GM12865 (cell line): ENCODE measurements at places on chromosomes 7 and 10.

DNA sequence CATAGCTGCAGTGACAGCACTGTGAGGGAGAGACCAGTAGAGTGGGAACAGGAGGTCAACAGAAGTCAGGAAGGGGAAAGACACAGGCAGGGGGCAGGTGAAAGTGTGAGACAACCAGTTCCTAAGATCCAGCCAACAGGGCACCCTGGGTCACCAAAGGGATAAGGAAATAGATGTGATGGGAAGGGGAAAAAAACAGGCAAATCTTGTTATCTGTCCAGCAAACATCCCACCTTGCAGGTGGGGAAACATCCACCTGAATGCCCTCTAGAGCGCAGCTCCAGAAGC lies 42.5 kb downstream of the DPCD start:
- no peak for DNase-seq

DNA sequence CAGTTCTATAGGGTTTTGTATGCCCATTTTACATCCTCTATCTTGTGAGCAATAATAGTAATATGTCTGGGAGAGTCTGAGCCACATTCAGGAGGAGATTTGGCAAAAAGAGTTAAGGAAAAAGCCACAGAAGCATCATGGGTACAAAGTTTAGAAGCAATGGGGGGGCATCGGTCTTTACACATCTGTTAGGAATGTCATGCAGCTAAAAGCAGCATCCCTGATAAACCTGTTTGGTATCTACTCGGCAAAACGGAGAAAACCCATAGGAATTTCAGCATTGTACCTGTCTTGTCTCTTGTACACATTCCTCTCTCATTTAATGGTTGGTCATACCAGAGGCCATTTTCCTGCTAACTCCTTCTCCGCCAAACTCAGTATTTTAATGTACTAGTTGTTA lies 12.5 kb upstream of the HERPUD2 start:
- DNase-seq, result no peak

- peak; percentile 81 for DNase-seq
These were observed 41.4 kb upstream of the IKZF1 start for GRCh38 chr7:50262916-50263690.

GRCh38 chr10:28508304-28508925 lies 24.5 kb upstream of the WAC start:
- DNase-seq, result no peak

DNA sequence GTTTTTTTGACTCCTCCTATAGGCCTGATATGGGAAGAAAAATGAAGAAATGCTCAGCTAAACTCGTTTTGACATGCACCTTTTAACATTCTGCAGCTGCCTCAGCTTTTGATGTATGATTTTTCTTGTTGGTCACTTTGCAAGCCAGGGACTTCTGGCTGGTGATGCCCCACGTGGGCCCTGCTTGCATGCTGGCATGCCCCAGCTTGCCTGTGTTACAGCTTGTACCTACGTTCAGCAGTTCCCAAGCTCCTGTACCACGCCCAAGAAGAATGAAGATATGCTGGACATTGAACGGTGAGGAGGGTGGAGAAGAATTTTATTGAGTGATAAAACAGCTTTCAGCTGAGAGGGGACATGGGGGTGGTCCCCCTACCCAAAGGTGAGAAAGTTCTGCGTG lies 245.6 kb upstream of the FZD8 start:
- no peak for DNase-seq

GRCh38 chr10:6721480-6721879 lies 141.4 kb upstream of the PRKCQ start:
- DNase-seq, result no peak

GRCh38 chr7:55170335-55171069 lies 151.7 kb downstream of the EGFR start:
- no peak for DNase-seq
